ENCODE measurements at places on chromosomes 6 and 20. TPM values are rescaled to one million over a fixed set of nuclear protein-coding genes. Genes with fewer than 3 reads are reported as not detected.

SNHG17 gene
- polyA plus RNA-seq = 33.6 TPM

DPPA5 gene
- not detected for polyA plus RNA-seq

MCHR2 gene
- not detected for polyA plus RNA-seq

COL11A2 gene
- polyA plus RNA-seq = not detected

ENPP1 gene
- polyA plus RNA-seq = 0.13 TPM

GLP1R gene
- not detected for polyA plus RNA-seq

CCN6 gene
- polyA plus RNA-seq = 0.39 TPM

BTN2A1 gene
- 14.4 TPM for polyA plus RNA-seq

MLN gene
- not detected for polyA plus RNA-seq

TGM3 gene
- polyA plus RNA-seq = not detected
